HuH-7 (cell line): ENCODE measurements at places on chromosomes 1 and 21.
A peak's percentile ranks its signal among the peaks of the same experiment; 100 is the strongest.

GRCh38 chr1:236535662-236536161 lies 11.9 kb downstream of the LGALS8 start:
- no peak for DNase-seq

DNA sequence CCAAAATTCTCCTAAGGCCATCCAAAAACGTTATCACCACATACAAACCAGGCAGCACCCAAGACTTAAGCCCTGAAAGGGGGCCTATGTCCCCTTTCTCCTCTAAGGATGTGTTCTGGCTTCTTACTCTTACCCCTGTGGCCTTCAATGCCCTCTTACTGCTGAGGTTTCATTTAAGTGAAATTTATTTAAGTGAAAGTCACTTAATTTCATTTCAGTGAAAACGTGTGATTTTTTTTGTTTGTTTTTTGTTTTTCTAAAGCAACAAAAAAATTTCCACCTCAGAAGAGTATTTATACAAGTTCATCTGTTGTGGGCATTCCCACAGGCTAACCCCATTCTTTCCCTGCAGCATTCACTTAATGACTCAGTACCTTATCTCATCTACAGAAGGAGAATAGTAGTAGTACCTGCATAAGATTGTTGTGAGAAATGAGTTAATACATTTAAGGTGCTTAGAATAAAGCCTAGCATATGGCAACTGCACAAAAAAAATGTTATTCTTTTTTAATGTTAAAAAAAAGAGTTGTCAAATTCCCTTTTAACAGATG lies 220.6 kb downstream of the CHRM3 start:
- no peak for DNase-seq

DNA sequence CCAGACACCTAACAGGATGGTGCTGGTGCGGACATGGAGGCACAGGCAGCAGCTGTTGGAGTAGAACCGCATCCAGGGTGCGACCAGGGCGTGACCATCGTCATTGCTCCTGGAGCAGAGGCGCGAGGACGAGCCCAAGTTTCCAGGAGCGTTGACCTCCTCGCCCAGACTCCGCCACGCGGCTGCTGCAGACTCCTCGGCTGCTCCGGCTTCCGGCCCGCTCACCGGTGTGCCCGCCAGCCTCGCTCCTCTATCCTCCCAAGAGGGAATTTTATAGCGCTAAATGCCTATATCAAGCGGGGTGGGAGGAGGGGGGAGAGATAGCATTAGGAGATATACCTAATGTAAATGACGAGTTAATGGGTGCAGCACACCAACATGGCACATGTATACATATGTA lies 5.3 kb upstream of the S100A12 start:
- DNase-seq: no peak

DNA sequence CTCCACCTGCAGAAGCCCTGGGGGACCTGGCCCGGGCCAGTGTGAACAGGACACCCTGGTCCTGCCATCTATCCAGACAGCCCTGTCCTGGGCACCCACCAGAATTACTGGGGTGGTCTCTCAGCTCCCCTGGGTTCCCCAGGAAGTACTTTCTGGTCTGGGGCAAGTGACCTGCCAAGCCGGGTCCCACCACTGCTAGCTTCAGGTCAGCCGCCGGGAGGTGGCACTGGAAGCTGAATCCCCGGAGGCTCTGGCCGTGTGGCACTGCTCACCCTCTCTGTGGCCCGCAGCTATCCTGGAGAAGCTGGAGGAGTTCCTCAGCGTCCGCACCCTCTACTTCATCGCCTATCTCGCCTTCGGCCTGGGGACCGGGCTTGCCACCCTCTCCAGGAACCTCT lies 21.3 kb downstream of the SLC45A1 start:
- DNase-seq: no peak

- no peak for DNase-seq
Measured at GRCh38 chr1:172322219-172323061, 98.0 kb upstream of the C1orf105 start.

DNA sequence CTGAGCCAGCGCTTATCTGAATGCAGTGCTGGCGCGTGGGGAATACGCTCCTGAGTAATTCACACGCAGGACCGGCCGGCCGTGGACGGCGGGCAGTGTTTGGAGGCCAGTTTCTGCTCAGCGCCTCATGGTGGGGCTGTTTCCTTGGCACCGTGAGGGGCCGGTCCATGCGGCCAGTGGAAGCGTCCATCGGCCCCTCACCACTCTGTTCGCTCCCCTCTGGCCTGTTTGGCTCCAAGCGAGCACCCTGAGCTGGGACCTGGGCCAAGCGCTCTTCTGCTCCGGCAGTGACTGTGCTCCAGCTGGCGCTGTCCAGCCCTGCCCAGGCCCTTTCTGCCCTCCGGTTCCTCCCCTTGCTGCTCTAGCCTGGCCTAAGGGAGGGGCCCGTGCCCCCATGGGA lies 16.3 kb upstream of the PLCH2 start:
- no peak for DNase-seq

GRCh38 chr1:207344221-207344620 lies 22.7 kb downstream of the CD55 start:
- DNase-seq: no peak

- peak; percentile 44 for DNase-seq
Measured at GRCh38 chr1:103525607-103526507, at the start of gene RNPC3. Gene RNPC3, plus strand, starts transcription at chr1:103525699. Its CDS starts 372 bp downstream, at chr1:103526071.

GRCh38 chr1:60376196-60376595 lies 302.6 kb upstream of the C1orf87 start:
- no peak for DNase-seq

- no peak for DNase-seq
Measured at GRCh38 chr21:38619992-38620479, 121.8 kb upstream of the ERG start.

DNA sequence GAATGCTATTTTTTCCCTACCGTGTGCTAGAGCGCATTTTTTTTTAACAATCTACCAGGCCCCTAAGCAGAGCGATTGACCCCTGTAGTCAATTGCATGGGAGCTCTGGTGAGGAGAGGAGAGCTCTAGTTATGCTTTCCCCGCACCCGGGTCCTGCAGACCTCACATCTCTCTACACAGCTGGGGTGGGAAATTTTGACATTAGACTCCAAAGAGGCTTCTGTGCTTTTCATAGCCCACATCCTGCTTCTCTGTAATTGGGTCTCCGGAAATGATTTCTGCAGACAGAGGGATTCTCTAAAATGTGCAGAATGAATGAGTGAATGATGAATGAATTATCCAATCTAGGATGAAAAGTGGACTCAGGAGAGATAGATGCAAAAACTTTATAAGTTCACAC lies 41.5 kb upstream of the DUSP10 start:
- DNase-seq: no peak

- DNase-seq: no peak
Measured at GRCh38 chr21:45942755-45943629, 38.6 kb upstream of the COL6A1 start.

DNA sequence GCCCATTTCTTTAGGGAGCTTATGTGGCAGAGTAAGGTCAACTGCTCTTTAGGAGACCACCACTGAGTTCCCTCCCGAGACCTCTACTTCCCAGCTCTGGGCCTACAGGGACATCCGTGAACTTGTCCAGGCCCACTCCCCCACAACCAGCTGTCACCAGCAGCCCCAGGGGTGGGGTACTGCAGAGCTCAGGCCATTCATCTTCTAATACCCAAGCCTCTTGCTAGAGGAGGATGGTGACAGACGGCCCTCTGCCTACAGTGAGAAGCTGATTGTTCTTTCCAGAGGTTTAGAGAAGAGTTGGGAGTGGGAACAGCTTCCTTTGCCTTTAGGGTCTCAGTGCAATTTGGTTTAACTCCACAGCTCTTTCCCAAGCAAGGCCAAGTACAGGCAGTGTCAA lies 33.2 kb upstream of the ARTN start:
- no peak for DNase-seq

DNA sequence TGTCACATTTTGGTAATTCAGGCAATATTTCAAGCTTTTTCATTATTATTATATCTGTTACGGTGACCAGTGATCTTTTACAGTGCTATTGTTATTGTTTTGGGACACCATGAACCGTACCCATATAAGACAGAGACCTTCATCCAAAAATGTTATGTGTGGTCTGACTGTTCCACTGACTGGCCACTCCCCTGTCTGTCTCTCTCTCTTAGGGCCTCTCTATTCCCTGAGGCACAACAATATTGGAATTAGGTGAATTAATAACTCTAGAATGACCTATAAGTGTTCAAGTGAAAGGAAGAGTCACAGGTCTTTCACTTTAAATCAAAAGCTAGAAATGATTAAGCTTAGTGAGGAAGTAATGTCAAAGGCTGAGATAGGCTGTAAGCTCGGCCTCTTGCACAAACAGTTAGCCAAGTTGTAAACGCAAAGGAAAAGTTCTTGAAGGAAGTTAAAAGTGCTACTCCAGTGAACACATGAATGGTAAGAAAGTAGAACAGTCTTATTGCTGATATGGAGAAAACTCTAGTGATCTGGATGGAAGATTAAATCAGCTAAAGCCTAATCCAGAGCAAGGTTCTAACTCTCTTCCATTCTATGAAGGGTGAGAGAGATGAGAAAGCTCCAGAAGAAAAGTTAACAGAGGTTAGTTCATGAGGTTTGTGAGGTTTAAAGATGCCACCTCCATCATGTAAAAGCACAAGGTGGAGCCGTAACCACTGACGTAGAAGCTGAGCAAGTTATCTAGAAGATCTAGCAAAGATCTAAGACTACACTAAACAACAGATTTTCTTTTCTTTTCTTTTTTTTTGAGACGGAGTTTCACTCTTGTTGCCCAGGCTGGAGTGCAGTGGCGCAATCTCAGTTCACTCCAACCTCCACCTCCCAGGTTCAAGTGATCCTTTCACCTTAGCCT lies 19.7 kb upstream of the DIPK1A start:
- no peak for DNase-seq
